ENCODE measurements at places on chromosomes 16 and 17.
A peak's percentile ranks its signal among the peaks of the same experiment; 100 is the strongest.

DNA sequence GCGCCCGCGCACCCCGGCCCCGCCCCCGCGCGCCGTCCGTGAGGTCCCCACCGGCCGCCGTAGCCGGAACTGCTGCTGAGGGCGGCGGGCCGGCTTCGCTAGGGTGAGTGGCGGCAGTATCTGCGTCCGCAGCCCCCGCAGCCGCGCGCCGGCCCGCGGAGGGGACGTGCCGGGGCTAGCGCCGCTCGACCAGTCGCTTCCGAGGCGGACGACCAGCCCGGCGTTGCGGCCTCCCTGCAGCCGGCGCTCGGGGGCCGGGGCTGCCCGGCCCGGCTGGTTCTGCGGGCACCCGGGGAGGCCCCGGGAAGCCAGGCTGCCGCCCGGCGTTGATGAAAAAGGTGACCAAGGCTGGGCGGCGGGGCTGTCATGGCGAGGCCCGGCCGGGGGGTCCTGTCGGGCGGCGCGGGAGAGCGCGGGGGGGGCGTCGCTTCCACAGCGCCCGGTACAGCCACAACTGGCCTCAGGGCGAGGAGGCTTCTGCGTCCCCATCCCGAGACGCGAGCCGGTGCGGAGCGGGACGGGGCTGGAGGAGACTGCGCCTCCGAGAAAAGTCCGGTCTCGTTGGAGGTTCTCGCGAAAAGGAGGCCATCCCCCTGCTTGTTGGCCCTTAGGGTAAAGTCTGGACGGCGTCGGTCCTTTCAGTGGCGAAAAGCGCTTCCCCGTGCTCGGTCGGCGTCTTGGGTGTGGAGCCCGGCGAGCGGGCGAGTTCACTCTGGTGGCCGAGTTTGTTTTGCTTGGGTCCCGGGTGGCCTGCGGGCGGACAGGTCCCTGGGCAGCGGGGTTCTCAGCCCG lies at the start of gene CRAMP1:
TSS of gene CRAMP1 (plus strand) at position 41 of the 792 bp plus-strand sequence. CDS start 2,280 bp downstream, outside the sequence.
- DNase-seq: no peak

- DNase-seq: no peak
Observed at GRCh38 chr17:5434984-5435383, 4.0 kb downstream of the C1QBP start.

DNA sequence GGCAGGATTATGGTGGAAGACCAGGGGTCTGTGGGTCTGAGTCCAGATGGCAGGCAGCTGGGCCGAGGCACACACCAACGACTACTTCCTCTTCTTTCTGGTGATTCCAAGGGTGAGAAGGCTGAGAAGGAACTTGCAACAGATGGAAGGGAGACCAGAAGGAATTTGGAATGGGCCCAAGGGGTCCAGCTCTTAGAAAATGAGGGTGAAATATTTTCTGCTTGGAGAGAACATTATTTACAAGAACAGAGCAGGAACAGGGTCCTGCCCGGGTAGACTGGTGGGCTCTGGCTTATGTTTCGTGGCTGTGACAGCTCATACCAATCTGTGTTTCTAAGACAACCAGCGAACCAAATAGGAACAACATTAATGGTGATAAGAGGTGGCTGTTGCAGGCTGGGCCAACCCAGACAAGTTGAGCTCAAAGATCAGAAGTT lies 36.6 kb downstream of the CCDC42 start:
- peak; percentile 79 for DNase-seq

DNA sequence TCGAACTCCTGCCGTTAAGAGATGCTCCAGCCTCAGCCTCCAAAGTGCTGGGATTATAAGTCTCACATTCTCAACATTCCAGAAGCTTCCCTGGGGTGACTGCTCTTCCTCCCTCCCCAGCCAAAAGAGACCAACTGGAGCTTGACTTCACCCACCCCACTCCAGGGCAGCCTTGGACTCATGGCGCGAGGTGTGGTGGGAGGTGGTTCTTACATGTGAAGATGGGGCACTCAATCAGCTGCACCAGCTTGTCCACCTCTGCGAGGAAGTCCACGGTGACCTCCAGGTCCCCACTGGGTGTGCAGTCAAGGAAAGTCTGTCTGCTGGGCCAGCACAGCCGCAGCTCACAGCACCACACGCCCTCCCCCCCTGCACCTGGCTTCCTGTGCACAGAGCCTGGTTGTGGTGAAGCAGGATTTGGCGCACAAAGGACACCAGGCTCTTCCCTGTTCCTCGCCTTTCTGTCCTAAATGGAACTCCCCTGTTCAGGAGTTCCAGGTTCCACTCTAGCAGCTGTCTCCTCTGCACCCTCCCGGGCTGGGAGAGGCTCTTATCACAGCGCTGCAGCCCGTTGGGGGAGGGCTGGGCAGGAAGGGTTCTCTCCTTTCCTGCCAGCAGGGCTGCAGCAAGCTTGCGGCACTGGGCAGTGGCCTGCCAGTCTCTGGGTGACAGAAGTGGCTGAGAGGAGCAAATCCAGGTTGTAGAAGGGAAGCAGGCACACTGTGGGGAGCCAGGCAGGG lies 9.6 kb upstream of the MTSS2 start:
- peak; percentile 78 for DNase-seq

- no peak for DNase-seq
Observed at GRCh38 chr17:73791631-73792030, 147.4 kb upstream of the SDK2 start.

- DNase-seq: no peak
Observed at GRCh38 chr16:77896415-77897128, 108.2 kb downstream of the VAT1L start.

- peak; percentile 50 for DNase-seq
Observed at GRCh38 chr17:40022961-40023541, 7.8 kb downstream of the CSF3 start.

DNA sequence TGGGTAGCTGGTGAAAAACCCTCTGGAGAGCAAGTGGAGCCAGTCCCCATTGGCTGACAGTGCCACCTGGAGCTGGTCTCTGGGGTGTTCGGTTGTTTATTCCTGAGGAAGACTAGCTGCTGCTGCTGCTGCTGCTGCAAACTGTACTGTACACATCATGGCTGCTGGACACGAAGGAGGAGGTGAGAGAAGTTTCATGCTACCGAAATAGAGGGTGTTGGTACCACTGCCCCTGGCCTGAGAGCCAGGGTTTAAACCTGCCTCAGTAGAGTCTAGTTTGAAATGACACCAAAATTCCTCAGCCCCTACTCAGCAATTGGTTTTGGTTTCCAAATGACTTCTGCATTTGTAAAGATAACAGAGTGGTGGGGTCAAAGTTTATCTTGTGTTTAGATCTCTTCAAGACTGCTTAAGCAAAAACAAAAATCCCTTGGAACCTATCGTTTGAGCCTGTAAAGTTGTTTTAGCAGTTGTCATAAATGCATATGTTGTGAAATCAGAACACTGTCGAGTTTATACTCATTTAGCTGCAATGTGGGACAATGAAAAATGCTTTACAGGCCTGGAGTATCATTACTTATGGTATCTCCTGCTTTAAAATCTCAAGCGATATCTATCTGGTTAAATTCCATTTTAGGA lies 40.8 kb downstream of the CYB5B start:
- no peak for DNase-seq

- no peak for DNase-seq
Observed at GRCh38 chr16:80104401-80104800, 436.4 kb upstream of the DYNLRB2 start.

GRCh38 chr17:72373910-72374741 lies 253.3 kb downstream of the SOX9 start:
- DNase-seq: peak; percentile 66

- DNase-seq: no peak
Observed at GRCh38 chr17:62727916-62728672, 80.0 kb downstream of the MARCHF10 start.

- no peak for DNase-seq
Observed at GRCh38 chr16:27359051-27359450, 42.9 kb upstream of the IL21R start.

GRCh38 chr17:51540151-51540550 lies 279.8 kb downstream of the UTP18 start:
- DNase-seq: no peak

GRCh38 chr17:79945591-79946255 lies 89.9 kb downstream of the TBC1D16 start:
- no peak for DNase-seq

GRCh38 chr17:19265755-19266154 lies 28.6 kb downstream of the EPN2 start:
- no peak for DNase-seq

GRCh38 chr17:6712058-6712853 lies 913 bp downstream of the SLC13A5 start:
- no peak for DNase-seq

GRCh38 chr17:51103050-51103449 lies 17.6 kb downstream of the SPAG9 start:
- no peak for DNase-seq

DNA sequence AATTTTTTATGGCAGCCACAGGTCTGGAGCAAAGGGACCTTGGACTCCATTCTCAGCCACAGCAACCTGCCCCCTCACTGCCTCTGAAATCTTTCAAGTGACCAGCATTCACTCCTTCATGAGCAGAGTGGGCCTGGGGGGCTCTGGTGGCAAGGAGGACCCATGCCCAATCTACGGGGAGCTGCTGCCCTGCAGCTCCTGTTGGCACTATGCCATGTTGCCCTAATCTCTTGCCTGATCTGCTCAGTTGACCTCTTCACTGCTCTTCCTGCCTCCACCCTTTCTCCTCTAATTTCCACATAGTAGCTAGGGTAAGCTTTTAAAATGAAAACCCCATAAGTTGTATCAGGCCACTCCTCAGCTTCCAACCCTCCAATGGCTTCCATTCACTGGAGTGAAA lies 2.9 kb upstream of the PRKCB start:
- DNase-seq: no peak

DNA sequence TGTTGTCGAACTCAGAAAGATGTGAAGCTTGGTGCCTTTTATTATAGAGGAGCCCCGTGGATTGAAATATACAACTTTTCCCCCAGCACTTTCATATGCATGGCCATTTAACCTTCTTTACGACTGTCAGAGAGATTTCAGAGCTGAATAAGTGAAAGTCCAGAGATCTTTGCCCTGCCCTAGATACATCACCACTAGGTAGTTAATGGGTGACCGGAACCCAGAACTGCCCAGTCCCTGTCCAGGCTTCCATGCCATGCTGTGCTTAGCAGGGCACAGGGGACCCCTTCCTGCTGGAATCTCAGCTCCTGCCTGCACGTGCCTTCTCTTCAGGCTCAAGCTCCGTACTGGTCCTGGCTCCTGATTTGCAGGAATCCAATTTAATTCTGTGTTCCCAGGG lies 32.2 kb downstream of the SRL start:
- DNase-seq: no peak

GRCh38 chr17:45428050-45428617 lies 4.5 kb downstream of the ARHGAP27 start:
- peak; percentile 89 for DNase-seq

DNA sequence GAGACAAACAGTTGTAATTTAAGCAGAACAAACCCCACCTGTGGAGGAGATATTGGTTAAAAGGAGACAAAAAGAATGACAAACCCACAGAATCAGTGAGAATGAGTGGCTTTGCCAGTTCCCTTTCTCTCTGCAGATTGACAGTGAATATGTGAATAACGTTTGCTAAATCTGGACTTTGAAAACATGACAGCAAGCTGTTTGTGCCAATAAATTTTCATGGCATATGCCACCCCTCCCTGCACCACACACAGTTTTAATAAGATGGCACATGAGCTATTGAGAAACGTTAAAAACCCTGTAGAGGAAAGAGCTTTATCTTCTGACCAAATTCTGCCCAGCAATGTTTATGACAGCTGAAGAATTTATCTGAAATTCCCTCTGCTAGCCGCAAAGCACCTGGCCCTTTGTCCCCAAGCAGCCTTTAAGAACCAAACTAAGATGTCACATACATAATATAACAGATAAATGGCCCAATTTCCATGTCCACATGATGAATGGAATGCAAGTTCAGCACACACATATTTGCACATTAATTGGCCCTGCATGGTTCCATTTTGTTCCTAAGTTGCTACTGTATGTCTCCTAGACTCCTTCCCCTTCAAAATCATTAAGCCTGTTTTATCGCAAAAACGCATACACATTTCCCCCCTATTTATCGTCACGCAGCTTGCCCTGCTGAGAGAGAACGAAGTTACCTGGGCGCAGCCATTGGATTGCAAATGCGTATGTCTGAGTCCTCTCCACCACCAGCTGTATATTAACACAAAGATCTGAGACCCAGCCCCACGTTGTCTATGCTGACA lies 773.5 kb upstream of the EEF2KMT start:
- no peak for DNase-seq

DNA sequence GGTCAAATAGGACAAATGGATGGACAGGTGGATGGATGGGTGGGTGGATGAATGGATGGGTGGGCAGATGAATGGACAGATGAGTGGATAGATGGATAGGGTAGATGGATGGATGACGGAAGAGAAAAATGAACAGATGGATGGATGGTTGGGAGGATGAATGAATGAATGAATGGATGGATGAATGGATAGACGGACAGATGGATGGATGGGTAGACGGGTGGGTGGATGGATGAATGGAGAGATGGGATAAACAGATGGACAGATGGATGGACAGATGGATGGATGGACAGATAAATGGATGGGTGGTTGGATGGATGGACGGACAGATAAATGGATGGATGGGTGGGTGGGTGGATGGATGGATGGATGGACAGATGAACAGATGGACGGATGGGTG lies 232.8 kb downstream of the GRIN2A start:
- no peak for DNase-seq

DNA sequence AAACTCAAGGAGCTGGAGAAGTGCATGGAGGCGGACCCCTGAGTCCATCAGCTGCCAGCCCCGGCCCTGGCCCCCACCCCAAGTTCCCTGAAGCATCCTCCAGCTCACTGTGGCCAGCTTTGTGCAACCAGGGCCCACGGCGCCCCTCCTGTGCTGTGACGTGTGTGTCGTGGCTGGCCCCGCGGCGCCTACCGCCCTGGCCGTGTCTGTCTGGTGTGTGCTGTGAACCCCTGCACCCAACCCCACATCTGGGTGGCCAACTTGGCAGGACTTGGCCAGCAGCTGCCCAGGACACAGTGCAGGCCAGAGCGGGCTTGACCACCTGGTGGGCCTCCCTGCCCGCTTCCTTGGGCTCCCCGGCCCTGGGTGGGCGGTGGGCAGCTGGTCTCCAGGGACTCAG lies 3.2 kb downstream of the TSR3 start:
- no peak for DNase-seq

DNA sequence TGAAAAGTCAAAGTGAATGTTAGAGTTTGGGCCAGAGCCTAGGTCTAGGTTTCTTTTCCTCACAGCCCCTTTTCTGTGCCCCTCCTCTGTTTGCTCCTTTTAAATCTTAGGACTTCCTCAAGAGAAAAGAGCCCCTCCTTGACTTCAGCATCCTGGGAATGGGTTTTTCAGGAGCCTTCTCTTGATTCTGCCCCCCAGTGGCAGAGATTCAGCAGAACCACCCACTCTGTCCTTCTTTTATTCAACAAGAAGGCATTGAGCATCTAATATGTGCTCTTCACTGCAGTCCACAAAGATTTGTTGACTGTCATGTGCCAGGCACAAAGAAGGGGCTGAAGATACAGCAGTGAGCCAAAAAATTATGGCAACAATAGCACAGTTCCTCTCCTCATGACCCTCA lies 270.8 kb upstream of the CDH5 start:
- DNase-seq: no peak

- no peak for DNase-seq
Observed at GRCh38 chr17:48604770-48605329, at the start of gene HOXB6. TSS of gene HOXB6 (minus strand) at chr17:48604986. CDS start at chr17:48598150, 6,836 bp downstream.

GRCh38 chr17:38796451-38797157 lies 2.8 kb downstream of the PIP4K2B start:
- DNase-seq: no peak

GRCh38 chr16:80407265-80407987 lies 133.4 kb upstream of the DYNLRB2 start:
- DNase-seq: no peak

GRCh38 chr17:40176754-40177110 lies 538 bp upstream of the RAPGEFL1 start:
- DNase-seq: no peak

GRCh38 chr16:49930841-49931240 lies 74.9 kb upstream of the ZNF423 start:
- no peak for DNase-seq

- peak; percentile 55 for DNase-seq
Observed at GRCh38 chr16:7653746-7654461, 321.3 kb downstream of the RBFOX1 start.

All from right cardiac atrium (tissue), 5 donors.